Psoas muscle (tissue), 8 donors: ENCODE measurements at places on chromosomes 12 and 14. TPM values are rescaled to one million over a fixed set of nuclear protein-coding genes. Genes with fewer than 3 reads are reported as not detected.

DNA sequence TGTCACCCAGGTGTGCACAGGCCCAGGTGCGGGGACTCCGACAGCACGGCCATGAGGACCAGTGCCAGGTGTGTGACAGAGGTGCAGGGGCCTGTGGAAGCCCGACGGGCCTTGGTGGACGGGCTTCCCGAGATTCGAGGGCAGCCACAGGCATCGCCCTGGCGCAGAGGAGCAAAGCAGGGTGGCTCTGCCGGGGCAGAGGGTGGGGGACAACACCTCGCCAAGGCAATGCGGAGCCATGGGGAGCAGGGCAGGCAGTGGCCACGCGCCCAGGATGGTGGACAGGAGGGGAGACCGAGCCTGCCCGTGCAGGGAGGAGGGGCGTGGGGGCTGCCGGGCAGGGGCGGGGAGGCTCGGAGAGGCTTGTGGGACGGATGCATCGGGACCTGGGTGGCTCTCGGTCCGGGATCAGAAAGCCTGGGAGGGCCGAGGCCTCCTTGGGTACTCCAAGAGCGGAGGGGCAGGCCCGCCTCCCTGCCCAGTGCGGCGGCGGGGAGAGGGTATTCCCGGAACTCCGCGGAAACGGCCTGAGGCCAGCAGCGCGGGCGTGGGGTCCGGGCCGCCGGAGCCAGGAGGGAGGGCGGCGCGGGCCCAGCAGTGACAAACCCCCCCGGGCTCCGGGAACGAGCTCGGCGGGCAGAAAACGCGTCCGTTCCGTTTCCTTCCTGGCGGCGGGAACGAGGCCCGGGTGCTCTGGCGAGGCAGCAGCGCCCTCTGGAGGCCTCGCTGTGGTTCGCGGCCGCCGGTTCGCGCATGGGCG, 1.6 kb downstream of the TMEM121 start:
- DNase-seq: peak; percentile 88

The C12orf50 gene
- 0.20 TPM for total RNA-seq

The CEP170B gene
- 6.7 TPM for total RNA-seq

- DNase-seq: no peak
These were observed 126.9 kb upstream of the RBM19 start for GRCh38 chr12:114092981-114093380.

DNA sequence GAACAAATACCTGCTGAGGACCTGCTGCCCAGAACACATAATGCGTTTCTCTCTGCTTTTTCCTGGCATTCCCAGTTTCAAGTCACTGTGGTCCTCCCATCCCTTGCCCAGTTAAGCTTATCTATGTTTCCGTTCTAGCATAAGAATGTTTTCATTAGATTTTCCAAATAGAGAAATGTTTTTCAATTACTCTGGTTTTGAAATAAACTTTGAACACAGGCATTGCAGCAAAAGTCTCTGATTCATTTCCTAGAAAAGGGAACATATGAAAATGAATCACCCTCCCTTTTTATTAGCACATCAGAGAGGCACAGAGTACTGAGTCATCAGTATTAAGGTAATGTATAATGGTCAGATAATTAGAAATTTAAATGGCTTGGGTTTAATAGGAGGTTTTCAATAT, 201.1 kb upstream of the TMEM260 start:
- no peak for DNase-seq

DNA sequence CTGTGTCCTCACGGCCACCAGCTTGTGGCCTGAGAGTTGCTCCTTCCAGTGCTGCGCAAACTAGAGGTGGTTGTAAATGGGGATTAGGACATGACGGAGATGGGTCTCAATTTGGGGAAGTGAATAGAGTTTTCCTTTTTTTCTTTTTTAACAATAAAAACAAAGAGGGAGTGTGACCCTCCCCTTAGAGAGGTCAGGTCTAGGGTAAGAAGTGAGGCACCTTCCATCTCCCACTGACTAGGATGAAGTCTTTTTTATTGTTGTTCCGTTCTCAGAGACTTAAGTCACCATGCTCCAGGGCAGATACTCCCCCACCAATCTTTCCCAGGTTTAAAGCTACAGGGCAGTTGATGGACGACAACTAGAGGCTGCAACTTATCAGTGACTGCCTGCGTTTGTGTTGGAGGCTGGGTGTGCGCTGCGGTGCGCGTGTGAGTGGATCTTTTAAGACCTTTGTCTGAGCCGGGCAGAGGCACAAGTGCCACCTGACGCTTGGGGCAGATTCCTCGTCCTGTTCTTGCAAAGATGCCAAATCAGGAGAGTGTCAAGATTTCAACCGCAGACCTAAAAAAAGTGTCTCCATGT, 2.1 kb upstream of the GSC start:
- no peak for DNase-seq

The IL25 gene
- not detected for total RNA-seq

DNA sequence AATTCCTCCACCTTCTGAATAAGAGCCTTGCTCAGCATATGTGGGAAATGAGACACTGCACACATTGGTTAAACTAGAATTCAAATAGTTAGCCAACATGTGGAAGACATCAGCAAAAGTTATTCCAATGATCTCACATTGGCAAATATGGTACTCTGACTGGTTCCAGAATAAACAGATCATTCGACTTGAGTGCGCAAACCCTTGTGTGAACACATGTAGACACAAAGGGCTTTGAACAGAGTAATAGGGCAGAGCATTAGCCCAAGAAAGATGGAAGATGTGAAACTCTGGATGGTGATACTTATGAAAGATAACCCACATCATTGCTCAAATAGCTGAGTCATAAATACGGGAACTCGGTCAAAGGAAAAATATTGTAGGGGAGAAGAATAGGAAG, 1133.4 kb upstream of the SEL1L start:
- DNase-seq: no peak

DNA sequence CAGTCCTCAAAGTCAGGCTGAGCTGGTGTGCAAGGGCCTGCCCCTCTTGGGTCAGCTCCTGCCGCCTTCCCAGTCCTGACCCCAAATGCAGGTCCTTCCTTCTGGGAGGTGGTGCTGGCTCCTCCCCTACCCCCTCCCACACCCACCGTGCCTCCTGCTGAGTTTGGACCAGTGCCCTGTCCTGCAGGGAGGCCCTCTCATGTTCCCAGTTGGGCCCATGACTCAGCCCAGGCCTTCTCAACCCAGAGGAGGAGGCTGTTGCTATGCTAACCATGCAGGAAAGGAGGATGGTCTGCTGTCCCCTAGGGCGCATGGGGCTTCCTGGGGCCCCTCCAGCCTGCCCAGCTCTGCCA, 4.4 kb downstream of the ZBTB42 start:
- peak; percentile 85 for DNase-seq

DNA sequence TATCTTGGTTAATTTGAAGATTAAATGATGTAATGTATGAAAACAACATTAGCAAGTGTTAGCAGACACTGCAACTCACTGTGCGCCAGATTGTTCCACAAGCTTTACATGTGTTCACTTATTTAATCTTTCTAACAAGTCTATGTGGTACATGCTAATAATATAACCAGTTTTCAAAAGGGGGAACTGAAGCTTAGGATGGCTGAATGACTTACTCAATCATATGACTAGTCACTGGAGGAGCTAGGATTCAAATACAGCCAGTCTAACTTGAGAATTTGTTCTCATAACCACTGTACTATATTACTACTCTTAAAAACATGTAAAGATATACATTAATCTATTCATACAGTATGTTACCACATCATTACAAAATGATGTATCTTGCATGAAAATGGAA, 60.5 kb upstream of the LRIG3 start:
- DNase-seq: no peak

GRCh38 chr14:33655421-33655820, 295.5 kb downstream of the EGLN3 start:
- no peak for DNase-seq

The PIANP gene
- not detected for total RNA-seq

GRCh38 chr12:15757553-15758255, 31.5 kb downstream of the EPS8 start:
- no peak for DNase-seq

DNA sequence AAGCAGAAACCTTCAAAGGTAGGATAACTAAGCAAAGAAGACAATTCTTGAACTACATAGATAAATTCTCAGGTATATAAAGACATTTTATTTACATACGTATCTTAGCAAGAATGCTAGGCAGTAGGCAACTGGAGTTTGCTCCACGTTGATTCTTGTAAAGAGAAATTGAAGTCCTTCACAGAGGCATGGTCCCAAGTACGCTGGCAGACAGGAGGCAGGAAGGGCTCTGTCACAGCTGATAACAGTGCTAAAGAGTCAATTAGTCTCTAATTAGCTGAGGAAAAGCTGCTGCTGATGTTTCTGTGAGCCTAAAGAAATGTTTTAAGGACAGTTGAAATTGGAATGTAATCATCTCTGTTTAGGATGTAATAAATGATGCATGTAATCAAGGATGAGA, 146.8 kb downstream of the METTL25 start:
- no peak for DNase-seq

DNA sequence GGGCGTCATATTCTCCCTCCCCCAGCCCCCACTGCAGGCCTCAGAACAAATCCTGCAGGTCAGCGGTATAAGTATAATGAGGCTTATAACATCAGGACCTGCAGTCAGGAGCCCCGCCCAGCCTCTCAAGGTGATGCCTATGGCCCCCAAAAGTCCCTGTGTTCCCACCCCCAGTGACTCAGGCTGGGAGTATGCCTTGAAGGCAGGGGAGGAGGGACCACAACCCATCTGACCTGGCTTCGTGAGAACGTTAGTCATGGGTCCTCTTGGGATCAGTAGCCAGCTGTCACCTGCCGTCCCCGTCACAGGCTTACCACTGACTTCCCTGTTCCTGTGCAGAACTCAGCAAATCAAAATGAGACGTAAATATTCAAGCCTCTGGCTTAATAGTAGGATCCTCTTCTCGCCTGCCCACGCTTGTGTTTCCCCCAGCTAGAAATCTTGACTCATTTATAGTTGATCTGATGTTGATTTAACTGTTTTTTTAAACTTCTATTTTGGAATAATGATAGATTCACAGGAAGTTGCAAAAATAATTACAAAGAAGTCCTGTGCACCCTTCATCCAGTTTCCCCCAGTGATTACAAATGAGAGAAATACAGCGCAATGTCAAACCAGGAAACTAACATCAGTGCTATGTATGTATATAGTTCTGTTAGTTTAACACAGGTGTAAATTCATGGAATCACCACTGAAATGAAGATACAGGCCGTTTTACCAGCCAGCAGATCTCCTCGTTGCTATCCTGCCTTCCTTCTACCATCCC, 107.5 kb downstream of the ADGRD1 start:
- no peak for DNase-seq

The TMTC1 gene
- 44.7 TPM for total RNA-seq

GRCh38 chr12:109592195-109592904, 18.8 kb downstream of the MVK start:
- peak; percentile 68 for DNase-seq

GRCh38 chr12:3945671-3946070, 72.5 kb upstream of the PARP11 start:
- no peak for DNase-seq

The LGR5 gene
- total RNA-seq: 4.7 TPM

The EGLN3 gene
- total RNA-seq: 14.1 TPM

GRCh38 chr14:45526715-45527549, 273.9 kb upstream of the MIS18BP1 start:
- peak; percentile 35 for DNase-seq

DNA sequence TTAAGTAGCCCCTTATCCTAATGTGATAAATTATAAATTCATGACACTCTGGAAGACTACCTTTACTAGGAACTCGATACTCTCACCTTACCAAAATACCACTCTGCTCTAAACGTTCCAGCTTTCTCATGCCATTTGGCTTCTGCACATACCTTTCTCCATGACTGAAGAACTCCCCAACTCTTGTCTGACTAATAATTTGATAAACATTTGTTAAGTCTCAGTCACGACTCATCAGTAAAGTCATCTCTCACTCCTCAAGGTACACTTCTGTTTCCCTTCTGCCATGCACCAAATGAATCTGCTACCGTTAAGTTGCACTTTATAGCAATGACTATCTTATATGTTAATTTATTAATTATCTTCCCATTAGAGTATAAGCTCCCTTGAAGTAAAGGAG, 498.3 kb upstream of the NOVA1 start:
- DNase-seq: no peak

- no peak for DNase-seq
These were observed 71.3 kb downstream of the DUSP6 start for GRCh38 chr12:89280833-89281538.

- DNase-seq: no peak
These were observed 41.2 kb downstream of the SLC6A12 start for GRCh38 chr12:172732-173161.

DNA sequence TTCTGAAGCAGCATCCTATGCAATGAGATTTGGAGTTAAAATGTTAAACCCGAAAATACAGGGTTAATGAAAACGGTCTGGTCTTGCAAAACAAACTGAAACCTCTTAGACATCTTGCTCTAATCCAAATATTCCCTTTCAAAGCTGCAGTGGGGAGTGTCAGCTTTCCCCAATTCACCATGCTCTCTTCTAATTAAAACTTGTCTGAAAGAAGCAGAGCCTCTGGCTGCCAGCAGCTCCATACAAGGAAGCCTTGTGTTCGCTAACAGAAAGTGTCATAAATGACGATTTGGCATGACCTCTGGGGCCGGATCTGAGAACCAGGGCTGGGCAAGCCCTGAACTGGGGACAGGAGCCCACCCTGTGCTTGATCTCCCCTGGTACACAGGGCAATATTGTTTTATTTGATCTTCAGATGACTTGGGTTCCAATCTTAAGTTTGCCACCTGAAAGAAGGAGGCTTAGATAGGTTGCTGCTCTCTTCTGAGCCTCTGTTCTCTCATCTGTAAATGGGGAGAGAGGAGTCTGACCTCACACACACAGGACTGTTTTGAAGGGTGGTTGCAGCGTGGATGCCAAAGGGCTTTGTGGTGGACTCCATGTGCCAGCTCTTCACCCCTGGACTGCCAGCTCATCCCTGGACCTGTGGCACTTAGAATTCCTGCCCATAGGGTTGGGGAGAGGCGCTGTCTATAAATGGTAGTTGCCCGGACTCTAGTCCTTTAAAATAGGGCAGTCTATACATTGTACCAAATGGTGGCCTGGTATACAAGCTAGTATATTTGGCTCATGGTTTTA, 7.8 kb downstream of the KMT5A start:
- DNase-seq: peak; percentile 58

The NOVA1 gene
- total RNA-seq: 3.5 TPM

The PKP2 gene
- 2.8 TPM for total RNA-seq

DNA sequence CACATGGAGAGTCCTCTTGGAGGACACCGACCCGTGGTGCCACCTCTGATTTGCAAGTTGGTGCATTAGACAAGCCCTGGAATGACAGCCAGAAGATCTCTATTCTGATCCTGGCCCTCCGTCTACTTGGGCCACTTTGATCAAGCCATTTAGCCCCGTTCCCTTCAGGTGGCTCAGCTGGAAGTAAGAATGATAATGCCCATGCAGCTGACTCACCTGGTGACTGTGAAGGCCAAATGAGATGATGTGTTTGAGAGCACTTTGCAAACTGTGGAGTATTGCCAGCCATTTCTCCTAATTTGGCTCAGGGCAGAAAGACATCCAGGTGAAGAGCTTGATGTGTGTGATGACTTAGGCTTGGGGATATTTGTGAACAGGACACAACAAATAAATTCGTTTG, 165.9 kb downstream of the ETV6 start:
- DNase-seq: no peak

The TCP11L2 gene
- 31.9 TPM for total RNA-seq
